ENCODE measurements at places on chromosomes 4 and X.

DNA sequence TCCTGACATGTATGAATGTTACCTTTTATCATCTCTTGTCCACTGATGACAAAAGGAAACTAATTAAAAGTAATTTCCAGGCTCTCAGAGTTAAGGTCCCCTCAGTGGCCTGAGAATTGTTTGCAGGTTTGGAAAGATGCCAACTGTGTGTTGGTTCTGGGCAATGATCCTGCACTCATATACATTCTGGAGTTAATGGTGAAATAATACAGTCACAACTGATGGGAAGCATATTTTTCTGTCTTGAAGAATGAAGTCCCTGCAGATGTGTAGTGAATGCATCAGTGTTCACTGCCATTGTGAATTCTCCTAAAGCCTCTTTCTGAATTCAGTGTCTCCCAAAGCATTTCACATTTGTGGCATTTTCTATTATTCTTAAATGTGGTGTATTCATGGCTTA is 238.1 kb upstream of the PPP1R2C start:
- peak; percentile 1 for DNase-seq

- no peak for DNase-seq
Observed at GRCh38 chr4:89006307-89006706, 50.7 kb downstream of the FAM13A start.

- DNase-seq: no peak
Observed at GRCh38 chr4:27187786-27188185, 327.1 kb downstream of the STIM2 start.

GRCh38 chrX:97199501-97199900 is 315.8 kb downstream of the RPA4 start:
- peak; percentile 13 for DNase-seq

DNA sequence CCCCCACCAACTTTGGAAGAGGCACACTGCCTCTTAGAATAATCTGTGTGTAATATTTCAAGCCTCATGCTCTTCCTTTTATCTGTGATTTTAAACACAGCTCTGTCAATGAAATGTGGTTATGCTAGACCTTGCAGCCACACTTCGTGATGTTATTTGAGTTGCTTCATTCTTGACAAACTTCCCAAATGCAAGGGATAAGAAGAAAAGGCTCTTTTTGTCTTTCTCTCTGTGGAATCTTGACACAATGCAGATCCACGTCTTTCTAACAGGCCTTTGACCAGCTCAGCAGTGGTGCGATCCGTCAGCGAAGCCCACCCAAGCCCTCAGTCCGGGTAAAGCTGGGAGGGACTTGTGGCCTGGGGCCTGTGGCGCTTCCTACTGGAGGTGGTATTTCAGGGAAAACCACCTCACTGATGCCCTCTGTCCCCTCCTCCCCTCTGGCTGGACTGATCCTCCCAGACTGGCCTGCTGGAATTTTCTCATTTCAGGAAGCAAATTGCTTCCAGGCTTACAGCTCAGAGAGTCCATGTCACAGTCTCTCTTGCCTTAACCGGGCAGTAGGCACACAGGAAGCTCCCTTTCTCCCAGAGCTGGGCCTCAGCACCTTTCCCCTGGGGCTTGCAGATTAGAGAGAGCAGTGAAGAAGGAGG is 19.5 kb upstream of the CCKAR start:
- DNase-seq: peak; percentile 58

- DNase-seq: no peak
Observed at GRCh38 chrX:79325263-79325958, 41.7 kb downstream of the ITM2A start.

GRCh38 chr4:53716011-53716410 is 124.7 kb upstream of the LNX1 start:
- DNase-seq: no peak

DNA sequence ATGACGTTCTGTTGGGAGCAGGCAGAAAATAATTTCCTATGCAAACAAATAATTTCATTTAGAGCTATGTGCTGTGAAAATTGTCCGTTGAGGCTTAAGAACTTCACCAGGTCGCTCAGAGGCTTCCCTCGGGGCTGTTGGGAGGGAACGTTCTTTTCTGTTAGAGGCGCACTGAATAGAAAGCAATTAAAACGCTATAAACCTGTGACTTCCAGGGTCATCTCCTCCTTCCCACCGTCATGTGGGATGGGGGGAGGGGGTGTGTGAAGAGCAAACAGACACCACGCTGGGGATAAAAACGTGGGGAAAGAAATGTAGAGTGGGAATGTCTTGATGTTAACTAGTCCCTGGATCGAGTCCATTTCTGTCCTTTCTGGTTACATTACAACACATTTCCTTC is 35.2 kb upstream of the ZNF518B start:
- DNase-seq: no peak

- DNase-seq: no peak
Observed at GRCh38 chrX:99603091-99603814, 806.8 kb downstream of the PCDH19 start.

GRCh38 chr4:159398236-159398638 is 295.4 kb downstream of the RAPGEF2 start:
- DNase-seq: no peak

DNA sequence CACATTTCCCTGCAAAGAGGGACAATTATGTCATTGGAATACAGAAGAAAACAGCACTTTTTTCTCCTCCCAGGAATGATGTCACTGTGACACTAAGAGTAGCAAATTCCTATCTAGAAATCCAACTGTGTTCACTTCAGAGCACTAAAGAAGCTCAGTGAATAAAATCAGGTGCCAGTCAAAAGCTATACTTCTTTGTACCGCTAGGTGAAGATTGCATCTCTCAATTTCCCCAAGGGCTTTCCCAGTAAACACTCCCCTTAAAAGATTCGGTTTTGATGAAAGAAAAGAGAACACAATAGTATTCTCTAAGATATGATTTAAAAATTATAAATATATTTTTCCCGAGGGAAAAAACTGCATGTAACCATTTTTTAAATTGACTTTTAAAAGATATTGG is 104.7 kb upstream of the MID1 start:
- no peak for DNase-seq

DNA sequence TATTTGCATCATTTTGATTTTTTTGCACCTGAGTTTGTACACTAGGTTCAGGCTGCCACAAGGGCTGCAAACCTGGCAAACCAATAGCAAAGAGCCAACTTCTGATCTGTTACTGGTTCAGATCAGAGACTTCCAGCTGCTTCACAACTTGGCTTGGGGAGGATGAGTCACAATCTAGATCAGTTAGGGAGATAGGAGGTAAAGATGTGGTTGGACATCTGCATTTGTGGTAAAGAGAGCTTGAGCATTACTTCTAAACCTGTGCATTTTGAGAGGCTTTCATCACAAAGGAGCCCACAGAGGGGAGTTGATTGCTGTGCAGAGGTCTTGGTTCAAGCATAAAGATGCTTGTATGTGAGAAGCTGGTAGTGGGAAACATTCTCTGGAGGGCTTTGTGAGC is 34.5 kb downstream of the LINC00632 start:
- DNase-seq: no peak

DNA sequence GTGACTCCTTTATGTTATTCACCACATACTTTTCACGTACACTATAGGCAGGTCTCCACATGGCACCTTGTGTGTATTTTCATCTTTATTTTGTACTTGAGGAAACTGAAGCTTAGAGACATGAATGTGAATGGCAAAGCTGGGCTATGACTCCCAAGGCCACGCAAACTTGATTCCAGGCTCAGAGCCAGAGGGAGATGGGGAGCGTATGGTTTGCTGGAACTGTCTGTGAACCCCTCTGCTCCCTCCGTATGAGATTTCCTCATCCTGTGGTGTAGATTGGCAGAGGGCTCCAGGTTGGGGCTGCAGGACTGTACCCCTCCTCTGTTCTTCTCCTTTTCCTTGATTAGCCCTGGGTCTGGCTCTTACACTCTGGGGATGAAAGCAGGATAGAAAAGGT is 16.1 kb upstream of the STARD8 start:
- no peak for DNase-seq

DNA sequence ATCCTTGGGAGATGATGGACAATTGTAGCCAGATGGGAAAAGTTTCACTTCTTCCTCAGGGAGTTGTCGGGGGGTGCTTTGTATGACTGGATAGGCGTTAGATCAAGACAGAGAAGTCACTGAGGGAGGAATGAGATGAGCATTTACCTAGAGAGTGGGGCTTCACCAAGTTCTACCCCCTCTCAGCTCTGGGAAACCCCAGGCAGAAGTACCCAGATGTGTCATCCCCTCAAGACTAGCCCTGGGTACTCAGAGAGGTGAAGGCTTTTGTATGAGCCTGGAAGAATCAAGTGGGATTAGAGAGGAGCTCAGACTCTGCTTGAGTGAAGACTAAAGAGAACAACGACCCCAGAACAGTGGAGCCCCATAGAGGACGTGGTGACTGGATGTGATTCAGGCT is 1.9 kb downstream of the MAGEB1 start:
- DNase-seq: no peak

DNA sequence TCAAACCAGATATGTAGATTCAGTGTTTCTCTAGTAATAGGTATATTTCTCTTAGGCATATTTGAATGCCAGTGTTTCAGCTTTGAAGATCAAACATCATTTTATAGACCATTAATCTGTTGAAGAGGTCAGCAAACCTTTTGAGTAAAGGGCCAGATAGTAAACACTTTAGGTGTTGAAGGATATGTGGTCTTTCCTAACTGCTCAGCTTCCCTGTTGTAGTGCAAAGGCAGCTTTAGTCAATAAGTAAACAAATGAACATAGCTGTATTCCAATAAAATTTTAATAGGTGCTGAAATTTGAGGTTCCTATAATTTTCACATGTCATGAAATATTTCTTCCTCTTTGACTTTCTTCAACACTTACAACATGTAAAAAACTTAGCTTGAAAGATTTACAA is 201.6 kb downstream of the ADGRL3 start:
- DNase-seq: no peak
